ENCODE measurements at places on chromosomes 3 and 15. TPM values are rescaled to one million over a fixed set of nuclear protein-coding genes. Genes with fewer than 3 reads are reported as not detected.

DNA sequence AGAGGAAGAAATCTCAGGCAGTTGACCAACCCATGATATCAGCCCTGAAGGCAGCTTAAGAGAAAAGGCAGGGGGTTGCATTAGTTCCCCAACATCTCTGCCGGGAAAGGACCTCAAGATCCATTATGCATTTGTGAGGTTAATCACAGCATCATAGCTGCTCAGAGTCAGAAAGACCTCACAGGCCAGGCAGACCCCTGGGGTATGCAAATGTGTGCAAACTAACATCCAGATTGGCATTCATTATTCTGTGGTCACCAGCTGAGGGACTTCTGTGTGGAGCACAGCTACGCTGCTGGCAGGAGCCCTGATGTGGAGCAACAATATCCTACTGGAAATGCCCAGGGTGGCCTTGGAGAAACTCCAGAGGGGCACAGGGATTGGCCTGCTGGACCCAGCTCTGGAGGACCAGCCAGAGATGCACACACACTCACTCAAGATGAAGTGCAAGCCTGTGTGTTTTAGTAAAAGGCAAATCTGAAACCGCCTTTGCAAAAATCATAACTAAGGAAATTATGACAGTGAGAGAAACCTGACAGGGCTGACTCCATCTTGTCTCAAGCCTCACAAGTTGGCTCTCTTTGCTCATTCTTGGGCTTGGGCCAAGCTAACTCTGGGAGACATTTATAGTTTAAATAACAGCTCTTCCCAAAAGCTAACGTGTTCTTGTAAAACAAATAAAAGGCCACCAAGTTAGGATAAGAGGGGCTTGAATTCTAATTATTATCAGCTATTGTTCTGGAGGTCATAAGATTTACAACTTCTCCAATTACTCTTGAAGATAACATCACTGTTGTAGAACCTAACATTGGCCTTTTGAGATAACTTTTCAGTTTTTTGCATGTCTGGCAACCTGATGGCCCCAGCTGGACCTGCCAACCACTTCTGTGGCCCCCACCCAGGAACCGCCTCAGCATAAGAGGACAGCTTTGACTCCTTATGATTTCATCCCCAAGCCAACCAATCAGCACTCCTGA lies 257.1 kb downstream of the UACA start:
- DNase-seq, result no peak

GRCh38 chr15:66785637-66786036 lies 83.6 kb downstream of the SMAD6 start:
- DNase-seq, result peak; percentile 51

GRCh38 chr15:79682285-79682684 lies 214.5 kb downstream of the MTHFS start:
- DNase-seq, result peak; percentile 89

DNA sequence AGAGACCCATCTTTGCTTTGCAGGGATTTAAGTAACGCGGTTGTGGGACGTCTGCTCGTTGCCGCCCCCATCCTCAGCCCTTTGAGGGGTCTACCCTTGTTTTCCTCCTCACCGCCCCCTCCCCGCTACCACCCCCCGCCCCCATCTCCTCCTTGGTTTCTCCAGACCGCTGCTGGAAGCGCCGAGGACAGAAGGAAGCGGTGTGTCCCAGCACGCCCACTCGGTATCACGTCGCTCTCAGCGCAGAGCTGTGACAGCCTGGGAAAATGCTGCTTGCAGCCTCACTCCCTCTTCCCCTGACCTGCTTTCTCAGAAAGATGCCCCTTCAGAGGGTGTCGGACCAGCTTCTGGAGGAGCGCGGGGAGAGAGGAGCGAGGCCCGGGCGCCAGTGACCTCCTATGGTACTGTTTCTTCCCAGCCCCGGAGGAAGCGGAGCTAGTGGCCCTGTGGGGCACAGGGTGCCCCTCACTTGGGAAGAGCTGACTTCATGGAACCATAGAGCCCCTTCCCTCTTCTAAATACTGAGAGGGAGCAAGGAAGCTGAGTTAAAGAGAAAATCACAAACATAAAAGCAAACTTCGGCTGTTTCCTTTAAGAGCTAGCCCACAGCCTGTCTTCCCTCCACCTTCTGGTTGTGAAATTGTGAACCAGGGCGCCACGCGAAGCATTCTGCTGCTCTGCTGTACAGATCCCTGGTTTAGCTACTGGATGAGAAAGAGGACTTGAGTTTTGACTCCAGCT lies 698 bp downstream of the IL1RAP start:
- DNase-seq, result peak; percentile 81

- DNase-seq, result peak; percentile 79
Measured at GRCh38 chr3:153130312-153130977, 31.6 kb upstream of the RAP2B start.

DNA sequence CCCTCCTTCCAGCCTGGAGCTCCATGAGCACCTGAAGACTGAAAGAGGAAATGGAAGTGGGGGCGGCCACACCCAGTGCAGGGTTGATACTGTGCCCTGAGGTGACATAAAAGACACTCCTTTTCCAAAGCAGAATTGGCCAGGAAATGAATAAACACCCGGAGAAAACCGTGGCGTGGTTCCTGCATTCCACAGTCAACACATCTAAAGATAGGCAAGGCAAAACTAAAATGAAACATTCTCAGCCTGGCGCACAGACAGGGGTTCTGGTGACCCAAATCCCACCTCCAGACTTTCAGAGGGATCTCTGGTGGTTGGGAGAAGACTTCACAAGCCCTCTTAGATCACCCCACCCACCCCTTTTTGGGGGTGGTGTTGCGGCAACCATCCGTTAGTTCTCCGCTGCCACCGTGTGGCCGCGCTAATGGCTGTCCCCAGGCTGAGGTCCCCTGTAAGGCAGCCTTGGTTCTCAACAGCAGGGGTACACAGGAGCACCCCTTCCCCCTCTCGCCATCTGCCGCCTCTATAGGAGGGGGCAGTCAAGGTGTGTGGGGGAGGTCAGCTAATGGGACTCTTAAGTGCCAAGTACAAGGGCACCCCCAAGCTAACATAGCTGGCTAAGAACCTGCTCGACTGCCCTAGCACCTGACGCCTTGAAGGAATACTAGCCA lies 2.5 kb upstream of the MST1R start:
- peak; percentile 67 for DNase-seq

DNA sequence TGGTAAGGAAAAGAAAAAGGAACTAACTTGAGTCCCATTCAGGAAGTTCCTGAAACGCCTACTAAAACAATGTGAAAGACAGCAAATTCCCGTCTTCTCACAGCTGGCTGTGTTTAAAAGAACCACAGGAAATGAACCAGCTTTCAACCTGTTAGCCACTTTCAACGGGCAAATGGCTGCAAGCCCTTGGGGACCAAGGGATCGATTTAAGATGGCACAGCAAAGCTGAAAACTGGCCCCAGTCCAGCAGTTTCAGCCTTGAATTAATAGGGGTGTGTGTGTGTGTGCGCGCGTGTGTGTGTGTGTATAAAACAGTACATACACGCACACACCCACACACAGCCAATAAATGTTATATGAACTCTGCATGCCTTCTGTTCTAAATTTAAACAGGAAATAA lies 168.7 kb upstream of the TMCO5A start:
- DNase-seq, result peak; percentile 19

GRCh38 chr3:120793601-120794000 lies 51.1 kb downstream of the GTF2E1 start:
- DNase-seq, result peak; percentile 2

- no peak for DNase-seq
Measured at GRCh38 chr3:70885636-70886035, 573.2 kb upstream of the MDFIC2 start.

GRCh38 chr15:96181873-96182301 lies 148.6 kb upstream of the NR2F2 start:
- peak; percentile 90 for DNase-seq

DNA sequence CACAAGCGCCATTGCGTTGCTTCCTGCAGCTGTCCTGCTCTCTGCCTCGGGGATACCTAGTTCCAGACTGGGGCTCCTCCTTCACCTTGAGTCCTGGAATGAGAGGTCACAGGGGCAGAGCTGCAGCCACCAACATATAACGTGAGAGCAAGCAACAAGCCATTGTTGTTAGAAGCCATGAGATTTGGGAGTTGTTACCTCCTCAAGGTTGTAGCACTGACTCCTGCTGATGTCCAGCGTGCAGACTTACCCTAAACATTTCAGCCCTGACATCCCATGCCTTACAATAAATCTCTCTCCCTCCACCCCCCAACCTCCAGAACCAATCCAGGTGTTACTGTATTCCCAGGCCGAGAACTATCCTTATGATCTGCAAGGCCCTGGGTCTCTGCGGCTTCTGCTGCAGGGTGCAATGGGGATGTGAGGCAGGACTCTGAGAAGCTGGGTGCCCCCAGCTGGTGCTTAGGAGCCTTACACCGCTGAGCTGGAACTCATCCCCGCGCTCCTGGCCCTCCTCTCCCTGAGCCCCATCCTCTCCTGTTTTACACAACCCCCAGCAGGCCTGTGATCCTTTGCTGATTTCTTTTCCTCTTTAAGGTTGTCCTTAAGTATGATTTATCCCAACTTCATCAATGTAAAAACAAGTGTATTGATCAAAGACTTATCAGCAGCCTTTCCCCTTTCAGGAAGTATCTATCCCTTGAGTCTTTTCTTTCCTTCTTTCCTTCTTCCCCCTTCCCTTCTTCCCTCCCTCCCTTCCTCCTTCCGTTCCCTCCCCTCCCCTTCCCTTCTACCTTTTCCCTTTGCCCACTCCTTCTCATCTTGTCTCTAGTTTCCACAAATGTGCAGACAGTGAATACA lies 84.2 kb upstream of the ABHD2 start:
- peak; percentile 61 for DNase-seq

DNA sequence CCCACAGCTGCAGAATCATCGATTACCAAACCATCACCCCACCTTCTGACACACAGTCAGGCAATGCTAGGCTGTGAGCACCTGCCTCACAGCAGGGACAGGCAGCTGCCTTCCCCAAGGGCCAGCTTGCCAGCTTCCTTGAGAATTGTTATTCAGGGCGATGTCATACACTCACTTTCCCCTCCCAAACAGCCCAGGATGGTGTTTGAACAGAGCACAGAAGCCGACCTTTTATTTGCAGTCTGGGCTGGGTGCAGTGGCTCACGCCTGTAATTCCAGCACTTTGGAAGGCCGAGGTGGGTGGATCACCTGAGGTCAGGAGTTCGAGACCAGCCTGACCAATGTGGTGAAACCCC lies 84.5 kb upstream of the HERC1 start:
- no peak for DNase-seq

GRCh38 chr15:93645594-93645993 lies 556.6 kb upstream of the RGMA start:
- no peak for DNase-seq

GRCh38 chr15:85555875-85556617 lies 175.6 kb downstream of the AKAP13 start:
- DNase-seq, result no peak

- DNase-seq, result no peak
Measured at GRCh38 chr3:144544871-144545270, 573.2 kb downstream of the DIPK2A start.

- DNase-seq, result peak; percentile 72
Measured at GRCh38 chr3:183148056-183148455, 14.5 kb downstream of the LAMP3 start.

GRCh38 chr15:57573151-57573550 lies 18.6 kb upstream of the MYZAP start:
- DNase-seq, result no peak

DNA sequence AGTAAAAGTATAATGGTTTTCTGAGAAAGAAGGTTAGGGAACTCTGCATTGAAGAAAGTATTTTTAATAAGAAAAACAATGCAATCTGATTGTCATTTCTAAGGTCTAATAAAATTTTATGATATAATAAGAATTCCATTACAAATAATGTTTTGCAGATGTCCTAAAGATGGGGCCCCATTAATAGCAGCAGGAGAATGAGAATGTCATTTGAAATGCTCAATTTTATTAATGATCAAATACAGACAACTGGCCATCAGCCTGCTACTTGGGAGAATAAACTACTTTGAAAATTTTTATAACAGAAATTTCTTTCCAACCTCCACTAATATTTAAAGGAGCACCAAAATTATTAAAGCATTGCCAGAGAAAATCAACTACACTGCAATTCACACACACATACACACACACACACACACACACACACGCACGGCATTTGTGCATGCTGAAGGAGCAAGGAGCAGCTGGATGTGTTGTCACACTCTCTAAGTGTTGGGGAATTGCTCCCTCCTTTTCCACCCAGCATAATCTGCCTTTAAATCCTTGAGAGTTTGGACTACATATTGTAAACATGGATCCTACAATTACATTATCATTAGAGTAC lies 109.5 kb downstream of the THRB start:
- DNase-seq, result no peak

- no peak for DNase-seq
Measured at GRCh38 chr3:193313061-193313958, 65.2 kb downstream of the ATP13A5 start.

DNA sequence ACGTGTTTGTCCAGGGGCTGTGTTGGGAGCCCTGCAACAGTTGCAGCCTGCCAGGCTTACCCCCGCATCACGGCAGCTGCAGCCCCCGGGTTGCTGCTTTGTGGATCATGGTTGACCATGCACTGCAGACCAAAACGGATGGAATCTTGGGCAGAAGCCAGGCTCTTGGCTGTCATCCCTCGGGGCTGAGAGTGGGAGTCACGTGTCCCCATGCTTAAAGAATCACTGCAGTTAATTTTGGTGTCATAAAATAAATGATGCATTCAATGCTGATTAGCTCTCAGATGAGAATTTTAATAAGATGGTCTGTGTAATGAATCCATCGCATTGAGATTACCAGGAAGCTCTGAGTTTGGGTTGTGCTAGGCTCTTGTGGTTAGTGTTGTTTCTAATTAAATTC lies 115.6 kb downstream of the CHDH start:
- DNase-seq, result peak; percentile 22

DNA sequence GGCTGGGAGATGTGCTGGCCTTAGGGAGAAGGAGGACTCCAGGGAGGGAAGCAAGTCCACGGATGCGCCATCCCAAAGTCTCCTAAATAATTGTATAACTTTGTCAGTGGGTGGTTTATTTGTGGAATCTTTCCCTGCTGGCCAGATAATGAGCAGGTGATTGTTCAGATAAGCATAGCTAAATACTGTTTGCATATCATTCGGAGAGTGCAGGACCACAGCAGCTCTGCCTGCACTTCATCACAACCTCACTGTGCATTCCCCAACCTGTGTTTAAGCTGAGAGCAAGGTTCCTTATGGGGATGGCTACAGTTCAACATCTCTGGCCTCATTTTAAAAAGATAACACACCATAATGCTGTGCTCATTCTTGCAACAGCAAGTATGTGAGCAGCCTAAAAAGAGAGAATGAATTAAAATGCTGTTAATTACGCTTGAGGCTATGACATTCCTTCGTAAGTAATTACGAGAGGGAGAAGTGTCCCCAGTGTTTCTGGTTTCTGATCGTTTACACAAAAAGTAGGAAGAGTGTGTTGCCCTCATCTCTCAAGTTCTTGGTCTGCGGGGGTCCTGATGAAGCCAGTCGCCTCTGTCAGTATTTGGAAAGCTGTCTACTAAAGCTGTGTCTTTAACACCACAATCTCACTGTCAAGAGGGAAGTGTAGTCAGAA lies 272.0 kb upstream of the RORA start:
- DNase-seq, result no peak

The LMAN1L gene
- total RNA-seq, result not detected

The PPCDC gene
- 11.3 TPM for total RNA-seq

The TMED3 gene
- total RNA-seq, result 209 TPM

The KLHDC8B gene
- total RNA-seq, result 22.5 TPM

The NUP210 gene
- under 0.01 TPM for total RNA-seq

The NLGN1 gene
- 20.1 TPM for total RNA-seq

The FBXO40 gene
- not detected for total RNA-seq

The TEX264 gene
- 77.9 TPM for total RNA-seq

The AMIGO3 gene
- total RNA-seq, result not detected

The GOLGA8K gene
- total RNA-seq, result not detected

The MKRN3 gene
- 0.13 TPM for total RNA-seq
